ENCODE measurements at places on chromosomes 6 and 20. TPM values are rescaled to one million over a fixed set of nuclear protein-coding genes. Genes with fewer than 3 reads are reported as not detected.

The POLH gene
- 6.1 TPM for total RNA-seq

The AK9 gene
- total RNA-seq: 3.5 TPM

The RAB44 gene
- 0.05 TPM for total RNA-seq

The GHRH gene
- total RNA-seq: not detected

The RAET1L gene
- not detected for total RNA-seq

The SMLR1 gene
- total RNA-seq: 16.4 TPM

The VNN1 gene
- total RNA-seq: 21.6 TPM

Measured in right lobe of liver (tissue), 6 donors.